Stimulated activated CD4-positive, alpha-beta T cell treated with anti-CD3 and anti-CD28 coated beads, TNF-alpha, amount 100 ng/mL, for 48 hours (primary cell): ENCODE measurements at places on chromosomes 4 and X.

- DNase-seq, result no peak
Measured at GRCh38 chr4:18878561-18878960, 857.0 kb upstream of the LCORL start.

GRCh38 chr4:89708903-89709421 is 128.0 kb downstream of the SNCA start:
- DNase-seq, result no peak

- no peak for DNase-seq
Measured at GRCh38 chrX:71504346-71504745, 28.6 kb upstream of the OGT start.

DNA sequence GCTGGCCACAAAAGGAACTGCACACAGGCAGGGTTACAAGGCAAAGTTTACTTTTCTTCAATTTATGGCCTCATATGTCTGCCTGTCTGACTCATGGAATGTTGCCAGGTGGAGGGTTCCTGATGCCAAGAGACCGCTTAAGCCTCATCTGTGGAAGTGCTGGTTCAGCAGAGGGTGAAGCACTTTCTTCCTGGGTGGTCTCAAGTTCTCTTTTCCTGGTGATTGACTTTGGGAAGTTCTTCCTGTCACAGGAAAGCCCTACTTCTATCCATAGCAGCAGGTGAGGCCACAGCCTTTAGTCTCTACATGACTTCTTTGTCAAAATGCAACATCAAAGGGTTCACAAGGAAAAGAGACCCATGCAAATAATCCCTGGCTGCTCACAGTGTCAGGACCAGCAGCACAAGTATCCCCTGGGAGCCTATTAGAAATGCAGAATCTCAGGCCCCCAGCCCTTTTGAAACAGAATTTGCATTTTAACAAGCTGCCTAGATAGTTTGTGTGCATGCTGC is 81.4 kb upstream of the IGFBP7 start:
- DNase-seq, result no peak

- no peak for DNase-seq
Measured at GRCh38 chrX:120999413-120999812, 13.9 kb upstream of the CT47A1 start.

DNA sequence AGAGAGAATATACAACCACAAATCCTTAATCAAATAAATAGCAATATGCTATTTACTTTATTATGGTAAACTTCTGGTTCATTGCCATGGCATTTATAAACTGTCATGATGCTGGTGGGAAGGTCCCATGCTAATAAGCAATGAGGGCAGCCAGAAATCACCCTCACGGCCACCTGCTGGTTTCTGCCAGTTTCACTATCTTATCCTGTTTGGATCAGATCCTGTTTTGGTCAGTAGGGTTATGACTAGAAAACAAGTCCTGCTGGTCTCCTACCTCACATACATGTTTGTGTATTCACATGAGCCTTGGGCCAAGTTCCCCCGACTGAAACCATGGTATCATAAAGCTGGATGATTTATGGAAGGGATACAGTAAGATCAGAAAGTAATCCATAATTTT is 28.1 kb downstream of the XAGE5 start:
- DNase-seq, result no peak

- DNase-seq, result no peak
Measured at GRCh38 chrX:7090641-7091040, 56.9 kb upstream of the STS start.

DNA sequence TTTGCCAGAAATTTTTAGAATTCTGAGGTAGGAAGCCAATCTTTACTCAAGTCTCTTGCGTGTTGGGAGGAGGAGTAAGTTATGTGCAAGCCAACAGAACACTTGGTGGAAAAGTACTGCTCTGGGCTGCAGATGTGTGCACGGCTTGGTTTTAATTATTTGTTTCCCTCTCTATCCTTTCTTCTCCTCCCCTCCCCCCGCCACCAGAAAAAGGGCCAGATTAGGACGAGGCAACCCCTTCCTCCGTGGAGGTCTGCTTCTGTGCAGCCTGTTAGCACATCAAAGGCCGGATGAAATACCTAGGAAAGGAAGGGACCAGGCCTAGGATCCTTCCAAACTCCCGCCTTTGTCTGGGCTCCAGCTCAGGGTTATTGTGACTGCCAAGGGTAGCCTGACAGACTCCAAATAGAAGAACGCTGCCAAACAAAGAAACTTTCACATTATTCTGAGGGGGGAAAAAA is 1.0 kb upstream of the PGRMC1 start:
- DNase-seq, result no peak

DNA sequence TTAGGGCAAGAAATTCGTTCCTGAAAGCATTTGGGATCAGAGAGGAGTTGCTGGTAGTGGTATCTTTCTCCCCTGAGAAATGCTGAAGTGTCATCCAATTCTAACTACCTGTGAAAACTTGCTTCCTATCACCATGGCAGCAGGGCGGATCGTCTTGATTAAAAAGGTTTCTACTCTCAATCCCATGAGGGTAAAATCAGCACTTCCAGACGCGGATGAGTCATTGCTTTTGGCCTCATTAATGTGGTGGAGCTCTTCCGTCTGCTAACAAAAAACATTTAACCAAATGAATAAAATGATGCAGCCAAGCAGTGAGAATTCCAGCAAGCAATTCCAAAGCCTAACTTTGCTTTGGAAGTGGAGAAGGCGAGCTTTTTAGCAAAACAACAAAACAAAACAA is 325.6 kb downstream of the CAMK2D start:
- DNase-seq, result no peak

GRCh38 chr4:172578712-172579111 is 589.9 kb upstream of the GALNT7 start:
- DNase-seq, result no peak

DNA sequence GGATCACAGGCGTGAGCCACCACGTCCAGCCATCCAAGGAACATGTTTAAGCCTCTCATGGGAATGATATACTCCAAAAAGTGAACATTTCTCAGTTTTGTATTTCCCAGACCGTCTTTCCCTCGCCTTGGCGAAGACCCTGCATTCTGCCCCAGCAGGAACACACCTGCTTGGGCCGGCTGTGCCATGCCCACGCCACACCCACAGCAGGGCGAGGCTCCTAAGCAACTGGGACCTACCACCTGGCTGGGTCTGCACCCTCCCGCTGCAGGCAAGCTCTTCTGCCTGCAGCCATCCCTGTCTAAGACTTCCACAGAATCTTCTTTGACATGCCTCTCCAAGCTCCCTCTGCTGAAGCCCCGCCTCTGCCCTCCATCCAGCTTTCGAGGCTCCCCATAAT is 3.6 kb downstream of the CCNQ start:
- no peak for DNase-seq
